Epithelial cell of umbilical artery (primary cell): ENCODE measurements at places on chromosomes 7 and 10. TPM values are rescaled to one million over a fixed set of nuclear protein-coding genes. Genes with fewer than 3 reads are reported as not detected.

CALML5 gene
- total RNA-seq: not detected in 2 replicates

CHST15 gene
- 15.5 and 18.8 TPM in 2 replicates for total RNA-seq

CALHM3 gene
- not detected in 2 replicates for total RNA-seq

CREB5 gene
- total RNA-seq: 2.3 and 2.4 TPM in 2 replicates

TMEM72 gene
- not detected in 2 replicates for total RNA-seq
